ENCODE measurements at places on chromosomes 3 and 15.

DNA sequence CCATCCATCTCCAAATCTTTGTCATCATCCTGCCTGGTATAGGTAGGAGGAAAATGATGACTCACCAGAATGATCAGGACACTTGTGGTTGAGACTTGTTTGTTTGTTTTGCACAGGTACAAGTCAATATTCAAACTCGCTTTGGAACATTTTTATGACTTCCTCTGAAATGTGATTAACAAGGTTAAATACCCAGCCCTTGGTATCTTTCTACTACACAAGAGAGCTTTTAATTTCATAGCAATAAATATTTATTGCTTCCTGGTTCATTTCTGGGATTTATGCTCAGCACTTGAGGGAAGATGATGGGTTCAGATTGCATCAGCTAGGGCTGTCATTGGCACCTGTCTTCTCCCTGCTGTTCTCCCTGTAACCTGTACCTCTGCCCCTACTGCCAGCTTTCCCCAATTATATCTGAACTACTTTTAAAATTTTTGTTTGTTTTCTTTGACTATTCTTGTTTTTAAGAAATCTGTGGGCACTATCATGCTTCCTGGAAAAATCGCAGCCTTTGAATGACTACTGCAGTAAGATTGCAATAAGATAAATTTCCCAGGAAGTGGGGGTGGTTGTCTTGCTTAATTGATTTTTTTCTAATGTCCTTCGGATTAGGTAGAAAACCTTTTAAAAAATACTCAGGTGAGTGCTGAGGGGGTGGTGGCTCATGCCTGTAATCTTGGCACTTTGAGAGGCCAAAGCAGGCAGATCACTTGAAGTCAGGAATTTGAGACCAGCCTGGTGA, 24.3 kb upstream of the GCNT3 start:
- DNase-seq: no peak

DNA sequence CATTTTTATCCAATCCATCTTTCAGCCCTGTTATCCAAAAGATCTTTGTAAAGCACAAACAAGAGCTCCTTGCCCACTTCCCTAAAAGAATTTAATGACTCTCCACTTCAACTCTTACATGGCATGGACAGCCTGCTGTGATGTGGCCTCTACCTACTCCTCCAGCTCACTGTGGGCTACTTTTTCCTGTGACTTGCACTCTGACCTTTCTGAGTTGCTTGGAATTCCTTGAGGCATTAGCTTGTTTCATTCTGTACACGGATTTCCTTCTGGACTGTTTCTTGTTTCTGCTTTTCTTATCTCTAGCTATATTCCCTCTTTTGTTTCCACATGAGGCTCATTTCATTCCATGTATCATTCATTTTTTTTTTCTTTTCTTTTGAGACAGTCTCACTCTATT, 15.2 kb downstream of the QTRT2 start:
- no peak for DNase-seq

DNA sequence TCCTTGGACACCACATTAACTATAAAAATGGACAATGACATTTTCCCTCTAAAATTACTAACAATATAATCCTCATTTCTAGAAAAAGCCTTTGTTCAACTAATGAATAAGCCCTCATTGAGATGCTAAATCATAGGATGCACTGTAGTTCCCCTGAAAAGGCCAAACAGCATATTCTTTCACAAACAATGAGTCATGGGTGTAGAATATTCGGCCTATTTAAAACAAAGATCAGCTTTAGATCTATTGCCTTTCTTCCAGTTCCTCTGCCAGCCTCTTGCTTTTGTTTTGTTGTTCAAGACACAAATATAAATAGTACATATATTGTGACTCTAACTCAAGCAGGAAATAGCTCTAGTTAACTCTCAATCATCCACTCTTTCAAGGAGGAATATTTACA, 82.5 kb downstream of the ADAM10 start:
- DNase-seq: no peak

DNA sequence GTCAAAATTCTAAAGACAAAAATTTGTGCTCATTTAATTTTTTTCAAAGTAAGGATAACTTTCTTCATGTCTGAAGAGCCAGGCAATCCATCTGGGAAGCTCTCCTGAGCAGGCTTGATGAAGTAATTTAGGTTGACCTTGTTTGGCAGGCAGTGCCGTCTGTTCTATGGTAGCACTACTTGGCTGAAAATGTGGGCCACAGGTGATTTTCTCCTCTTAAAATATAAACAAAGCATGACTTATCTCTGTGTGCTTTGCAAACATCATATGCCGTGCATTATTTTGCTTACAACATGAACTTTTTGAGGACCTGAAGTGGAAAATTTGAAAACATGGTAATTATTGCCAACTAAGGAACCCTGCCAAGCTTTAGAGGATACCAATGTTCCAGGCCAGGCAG, 143.2 kb downstream of the RAP2B start:
- DNase-seq: no peak

DNA sequence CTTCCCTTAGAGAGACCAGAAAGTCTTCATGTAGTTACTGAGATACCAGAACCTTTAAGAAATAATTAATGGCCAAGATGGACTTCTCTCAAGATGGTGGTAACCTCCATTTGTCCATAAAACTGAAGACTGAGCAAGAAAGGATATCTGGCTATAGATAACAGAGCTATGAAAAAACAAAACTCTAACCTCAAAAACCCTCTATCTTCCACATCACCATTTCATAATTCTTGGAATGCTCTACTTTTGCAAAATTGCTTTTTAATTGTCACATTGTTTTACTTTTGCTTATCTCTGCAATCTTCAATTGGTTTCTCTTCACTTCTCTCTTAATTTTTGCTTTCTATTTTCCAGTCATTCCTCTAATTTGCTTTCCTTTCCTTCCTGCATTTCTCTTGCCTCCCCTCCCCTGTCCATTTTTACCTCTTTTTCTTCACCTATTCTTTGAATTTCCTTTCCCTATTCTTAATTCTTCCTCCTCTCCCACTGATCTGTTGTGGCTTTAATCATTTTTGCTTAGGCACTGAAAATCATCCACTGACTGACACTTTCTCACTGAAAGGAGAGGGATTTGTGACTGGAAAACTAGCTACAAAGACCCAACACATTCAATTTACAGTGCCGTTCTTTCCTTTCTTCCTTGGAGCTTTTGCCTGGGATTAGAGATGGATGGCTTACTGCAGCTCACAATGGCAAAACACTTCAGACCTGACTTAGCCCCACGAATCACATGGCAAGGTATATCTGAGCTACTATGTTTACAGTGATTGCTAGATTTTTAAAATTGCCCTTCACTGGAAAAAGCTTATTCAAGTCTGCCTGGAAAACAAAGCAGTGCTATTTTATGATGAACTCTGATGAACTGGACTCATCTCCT, 242.8 kb downstream of the CHST2 start:
- no peak for DNase-seq

- no peak for DNase-seq
Observed at GRCh38 chr3:125960066-125960424, 8.9 kb upstream of the ROPN1B start.
